ENCODE measurements at places on chromosomes 16 and 17.

GRCh38 chr17:82012640-82013295 is 9.9 kb downstream of the CENPX start:
- DNase-seq: no peak

- no peak for DNase-seq
These were observed 610 bp downstream of the PIK3R5 start for GRCh38 chr17:8964801-8965393.

GRCh38 chr17:61144137-61144536 is 255.5 kb upstream of the TBX2 start:
- DNase-seq: no peak

DNA sequence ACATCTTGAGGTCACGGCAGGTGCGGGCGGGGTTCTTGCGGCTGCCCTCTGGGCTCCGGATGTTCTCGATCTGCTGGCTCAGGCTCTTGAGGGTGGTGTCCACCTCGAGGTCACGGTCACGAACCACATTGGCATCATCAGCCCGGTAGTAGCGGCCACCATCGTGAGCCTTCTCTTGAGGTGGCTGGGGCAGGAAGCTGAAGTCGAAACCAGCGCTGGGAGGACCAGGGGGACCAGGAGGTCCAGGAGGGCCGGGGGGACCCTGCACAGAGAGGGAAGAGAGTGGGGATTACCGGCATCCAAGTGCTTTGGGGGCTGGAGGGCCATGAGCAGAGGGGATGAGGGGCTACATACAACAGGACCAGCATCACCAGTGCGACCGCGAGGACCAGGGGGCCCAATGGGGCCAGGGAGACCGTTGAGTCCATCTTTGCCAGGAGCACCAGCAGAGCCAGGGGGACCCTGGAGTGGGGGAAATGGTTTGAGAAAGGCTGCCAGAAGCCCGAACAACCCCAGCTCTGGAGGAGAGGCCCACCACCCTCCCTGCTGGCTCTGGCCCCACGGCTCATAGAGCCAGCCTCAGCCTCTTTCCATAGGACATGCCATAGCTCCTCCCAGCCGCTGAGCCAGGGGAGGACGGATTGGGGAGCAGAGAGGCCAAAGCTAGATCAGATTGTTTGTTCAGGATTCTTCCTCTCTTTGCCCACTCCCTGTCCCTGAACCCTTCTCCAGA is 14.6 kb downstream of the COL1A1 start:
- no peak for DNase-seq

DNA sequence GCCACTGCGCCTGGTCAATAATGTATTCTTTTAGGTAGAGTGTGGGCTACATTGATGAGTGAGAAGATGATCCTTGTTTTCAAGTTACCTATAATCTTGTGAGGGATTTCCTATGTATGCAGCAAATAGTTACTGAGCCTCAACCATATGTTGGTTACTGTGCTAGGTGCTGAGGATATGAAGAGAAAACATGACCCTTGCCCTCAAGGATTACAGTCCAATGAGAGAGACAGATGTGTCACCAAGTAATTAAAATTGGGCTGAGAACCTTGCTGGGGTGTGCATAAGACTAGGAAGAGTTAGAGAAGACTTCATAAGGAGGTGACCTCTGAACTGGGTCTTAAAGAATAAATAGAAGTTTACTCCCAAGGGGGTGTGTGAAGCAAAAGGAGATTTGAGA is 7.4 kb downstream of the POLR2A start:
- no peak for DNase-seq

DNA sequence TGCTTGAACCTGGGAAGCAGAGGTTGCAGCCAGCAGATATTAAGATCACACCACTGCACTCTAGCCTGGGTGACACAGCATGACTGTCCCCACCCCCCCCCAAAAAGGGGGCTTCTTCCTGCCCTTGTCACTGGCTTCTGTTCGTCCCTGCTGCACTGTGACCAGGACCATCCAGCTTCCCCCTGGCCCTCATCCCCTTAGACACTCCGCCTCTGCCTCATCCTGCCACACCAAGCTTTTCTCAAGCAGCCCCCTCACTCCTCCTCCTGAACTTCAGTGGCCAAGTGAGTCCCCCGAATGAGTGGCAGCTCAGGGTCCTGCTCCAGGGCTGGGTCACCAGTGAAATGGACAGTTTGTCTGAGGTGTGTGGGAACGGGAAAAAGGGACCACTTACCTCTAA is 177.3 kb downstream of the CPPED1 start:
- no peak for DNase-seq

GRCh38 chr17:33888455-33888854 is 366.6 kb upstream of the CCL2 start:
- no peak for DNase-seq

DNA sequence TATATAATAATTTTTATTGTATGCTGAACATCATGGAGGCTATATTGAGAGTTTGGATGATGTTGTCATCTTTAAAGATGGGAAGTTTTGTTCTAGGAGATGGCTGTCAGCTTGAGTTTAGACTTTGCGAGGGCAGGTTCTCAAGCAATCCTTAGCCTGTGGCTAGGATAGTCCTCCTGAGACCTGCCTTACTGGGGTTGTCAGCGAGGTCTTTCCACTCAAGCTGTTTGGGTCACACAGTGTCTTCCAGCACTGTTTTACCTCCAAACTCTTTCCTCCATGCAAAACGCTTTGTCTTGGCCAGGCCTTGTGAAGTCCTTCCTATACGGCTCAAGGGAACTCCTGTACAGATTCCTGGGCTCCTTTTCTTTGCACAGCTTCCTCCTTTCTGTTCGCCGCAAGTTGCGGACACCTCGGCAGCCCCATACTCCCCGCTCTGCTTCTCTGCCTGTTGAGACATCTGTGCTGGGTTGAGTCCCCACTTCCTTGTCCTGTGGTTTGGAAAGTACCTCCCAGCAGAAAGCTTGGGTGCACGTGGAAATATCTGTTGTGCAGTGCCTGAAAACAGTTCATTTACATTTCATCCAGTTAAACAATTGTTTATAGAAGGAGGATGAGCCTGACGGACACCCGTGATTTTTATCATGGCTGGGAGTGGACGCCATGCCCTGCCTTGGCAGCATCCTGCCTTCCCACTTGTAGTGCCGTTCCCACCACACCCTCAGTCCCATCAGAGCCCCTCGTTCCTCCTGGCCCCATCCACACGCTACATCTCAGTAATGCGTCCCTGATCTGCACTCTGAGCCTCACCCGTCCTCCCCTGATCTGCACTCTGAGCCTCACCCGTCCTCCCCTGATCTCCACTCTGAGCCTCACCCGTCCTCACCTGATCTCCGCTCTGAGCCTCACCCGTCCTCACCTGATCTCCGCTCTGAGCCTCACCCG is 55.0 kb upstream of the CBFA2T3 start:
- no peak for DNase-seq

- DNase-seq: no peak
These were observed 201.5 kb upstream of the TNRC6C start for GRCh38 chr17:77756846-77757560.

DNA sequence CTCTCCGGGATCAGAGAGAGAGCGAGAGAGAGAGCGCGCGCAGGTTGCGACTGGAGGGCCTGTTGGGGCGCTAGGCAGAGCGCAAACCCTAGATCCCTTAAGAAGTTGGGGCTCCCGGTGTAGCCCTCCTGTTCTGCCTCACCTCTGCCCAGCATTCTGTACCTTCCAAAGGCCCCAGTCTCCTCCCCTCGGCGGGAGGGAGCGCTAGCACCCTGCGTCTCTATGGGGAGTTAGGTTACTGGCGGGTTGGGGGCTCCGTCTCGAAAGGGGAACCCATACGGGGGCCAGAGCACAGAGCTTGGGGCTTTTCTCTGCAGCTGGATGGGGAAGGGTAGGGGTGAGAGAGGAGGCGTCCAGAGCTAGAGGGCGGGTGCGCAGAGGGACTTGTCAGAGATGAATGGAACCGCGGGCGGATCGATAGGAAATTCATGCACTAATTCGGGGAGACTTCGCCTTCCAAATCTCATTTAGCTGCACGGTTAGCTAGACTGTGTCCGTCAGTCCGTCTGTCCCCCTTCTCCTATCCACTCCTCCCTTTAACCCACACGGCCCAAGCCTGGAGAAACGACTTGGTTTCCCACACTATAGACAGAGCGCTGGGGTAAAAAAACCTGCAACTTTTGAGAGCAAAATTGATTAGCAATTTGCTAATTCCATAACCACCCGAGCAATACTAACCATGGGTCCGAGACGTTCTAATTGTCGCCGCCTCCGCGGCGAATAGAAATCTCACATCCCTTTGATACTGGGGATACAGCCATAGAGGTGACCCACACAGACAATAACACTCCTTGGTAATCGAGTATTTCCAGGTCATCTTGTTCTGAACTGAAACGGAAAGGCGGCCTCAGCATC is 693 bp upstream of the HOXB4 start:
- DNase-seq: no peak

DNA sequence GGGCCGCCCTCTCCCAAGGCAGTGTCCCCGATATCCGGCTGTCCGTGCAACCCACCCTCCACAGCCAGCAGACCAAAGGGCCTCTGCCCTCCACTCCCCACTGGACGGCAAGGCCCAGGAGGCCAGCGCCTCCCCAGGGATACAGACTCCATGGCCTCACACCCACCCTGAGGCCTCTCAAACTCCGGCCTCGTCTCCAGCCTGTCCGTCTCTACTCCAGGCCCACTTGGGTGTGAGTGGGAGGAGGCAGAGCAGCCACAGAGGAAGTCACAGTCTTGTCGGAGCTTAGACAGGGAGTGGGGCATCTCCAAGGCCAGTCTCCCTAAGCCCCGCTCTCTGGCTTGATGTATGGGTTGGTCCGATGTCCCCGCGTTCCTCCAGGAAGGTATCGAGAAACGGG is 73.3 kb downstream of the SRCIN1 start:
- DNase-seq: no peak

- DNase-seq: no peak
These were observed 23.4 kb downstream of the ATPAF2 start for GRCh38 chr17:18015593-18015992.

DNA sequence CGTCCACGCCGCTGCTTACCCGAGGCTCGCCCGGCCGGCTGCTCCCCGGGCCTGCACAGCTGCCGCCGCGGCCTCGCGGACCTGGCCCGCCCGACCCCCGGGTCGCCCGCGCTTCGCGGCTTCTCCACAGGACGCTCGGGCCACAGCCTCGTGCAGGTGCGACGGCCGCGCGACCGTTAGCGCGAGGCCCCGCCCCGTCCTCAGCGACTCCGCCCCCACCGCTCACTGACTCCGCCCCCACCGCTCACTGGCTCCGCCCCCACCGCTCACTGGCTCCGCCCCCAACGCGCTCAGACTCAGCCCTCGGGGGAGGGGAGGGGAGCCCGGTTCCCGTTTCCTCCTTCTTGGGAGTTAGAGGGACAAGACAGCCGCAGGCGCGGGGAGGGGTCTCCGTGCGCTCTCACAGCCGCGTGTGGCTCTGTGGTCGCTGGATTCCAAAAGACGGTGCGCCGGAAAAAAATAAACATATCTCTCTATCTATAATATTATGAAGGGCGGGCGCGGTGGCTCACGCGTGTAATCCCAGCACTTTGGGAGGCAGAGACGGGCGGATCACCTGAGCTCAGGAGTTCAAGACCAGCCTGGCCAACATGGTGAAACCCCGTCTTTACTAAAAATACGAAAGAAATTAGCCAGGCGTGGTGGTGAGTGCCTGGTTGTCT is at the start of gene MEIOB:
Gene MEIOB, minus strand, starts transcription at position 191 of the 662 bp plus-strand sequence. CDS start 3,989 bp downstream, outside the sequence.
- DNase-seq: peak; percentile 25

DNA sequence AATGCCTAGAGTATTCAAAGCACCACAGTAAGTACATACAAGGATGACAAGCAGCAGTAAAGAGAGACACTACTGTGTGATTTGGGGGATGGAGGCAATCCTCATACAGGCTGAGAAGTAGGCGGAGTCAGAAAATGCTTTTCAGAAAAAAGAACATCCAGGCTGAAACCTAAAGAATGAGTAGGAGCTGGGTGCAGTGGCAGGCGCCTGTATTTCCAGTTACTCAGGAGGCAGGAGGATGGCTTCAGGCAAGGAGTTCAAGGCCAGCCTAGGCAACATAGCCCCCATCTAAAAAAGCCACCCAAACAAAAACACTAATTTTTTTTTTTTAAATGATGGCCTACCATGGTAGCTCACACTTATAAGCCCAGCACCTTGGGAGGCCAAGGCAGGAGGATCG is 10.3 kb downstream of the KANSL1 start:
- DNase-seq: no peak

DNA sequence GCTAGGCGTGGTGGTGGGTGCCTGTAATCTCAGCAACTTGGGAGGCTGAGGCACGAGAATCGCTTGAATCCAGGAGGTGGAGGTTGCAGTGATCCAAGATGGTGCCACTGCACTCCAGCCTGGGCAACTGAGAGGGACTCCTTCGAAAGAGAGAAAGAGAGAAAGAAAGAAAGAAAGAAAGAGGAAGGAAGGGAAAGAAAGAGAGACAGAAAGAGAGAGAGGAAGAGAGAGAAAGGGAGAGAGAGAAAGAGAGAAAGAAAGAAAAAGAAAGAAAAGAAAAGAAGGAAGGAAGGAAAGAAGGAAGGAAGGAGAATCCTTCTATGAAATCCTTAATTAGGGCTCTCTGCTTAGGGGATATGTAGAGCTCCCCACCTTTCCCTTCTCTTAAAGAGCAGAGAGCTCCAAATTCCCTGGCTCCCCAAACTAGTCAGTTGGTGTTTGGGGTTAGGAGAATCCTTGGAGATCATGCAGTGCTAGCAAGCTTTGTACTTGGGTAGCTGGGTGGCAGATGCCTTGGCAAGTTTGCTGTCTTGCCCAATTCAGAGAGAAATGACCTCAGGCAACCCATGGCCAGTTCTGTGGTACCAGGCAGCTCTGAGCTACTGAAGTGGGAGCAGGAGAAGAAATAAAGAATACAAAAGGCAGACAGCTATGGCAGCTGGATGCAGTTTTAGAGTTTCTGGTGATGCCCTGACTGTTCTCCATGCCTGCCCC is 8.9 kb upstream of the HOXB13 start:
- DNase-seq: no peak

GRCh38 chr16:12159028-12159427 is 182.5 kb downstream of the SNX29 start:
- DNase-seq: no peak

DNA sequence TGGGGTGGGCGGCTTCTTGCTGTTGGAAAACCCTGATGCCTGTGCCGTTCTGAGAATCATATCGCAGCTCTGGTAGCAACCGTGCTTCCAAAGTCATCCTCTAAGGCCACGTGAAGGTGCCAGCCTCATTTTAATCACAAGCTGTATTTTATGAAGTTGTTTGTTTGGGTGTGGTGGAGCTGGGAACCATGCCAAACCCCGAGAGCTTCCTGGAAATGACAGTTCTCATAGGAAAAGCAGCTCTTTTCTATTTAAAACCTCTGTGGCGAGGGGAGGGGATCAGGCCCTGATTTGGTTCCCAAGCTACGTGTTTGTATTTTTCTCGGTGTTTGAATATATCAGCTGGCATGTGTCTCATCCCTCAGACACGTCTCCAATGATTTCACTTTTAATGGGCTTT is 21.7 kb downstream of the KNOP1 start:
- no peak for DNase-seq

GRCh38 chr16:84700446-84701300 is 873 bp downstream of the USP10 start:
- DNase-seq: no peak

GRCh38 chr16:11211977-11212797 is 43.8 kb downstream of the SOCS1 start:
- no peak for DNase-seq

- no peak for DNase-seq
These were observed 49.3 kb downstream of the TMC6 start for GRCh38 chr17:78079253-78079652.

All from stimulated activated CD8-positive, alpha-beta memory T cell treated with anti-CD3 and anti-CD28 coated beads, Interleukin-4, amount 100 ng/mL, for 24 hours (primary cell).